ENCODE measurements at places on chromosomes 4 and X.

DNA sequence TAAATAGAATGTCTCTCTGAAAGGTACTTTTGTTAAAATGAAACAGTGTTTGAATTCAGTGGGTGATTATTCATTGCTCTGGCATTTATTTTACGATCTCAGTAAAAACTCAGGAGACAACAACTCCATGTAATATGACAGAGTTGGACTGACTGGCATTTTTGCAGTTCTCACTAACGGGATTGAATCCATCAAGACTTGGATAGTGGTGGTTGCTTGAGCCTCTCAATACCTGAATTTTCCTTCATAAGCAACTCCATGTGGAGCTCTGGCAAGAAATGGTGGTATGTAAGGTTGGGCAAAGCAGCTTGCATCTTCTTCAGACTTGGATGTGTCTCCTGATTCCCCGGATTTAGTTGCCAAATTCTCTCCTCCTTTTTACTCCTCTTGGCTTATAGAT, 72.7 kb downstream of the FRMPD4 start:
- DNase-seq = no peak

DNA sequence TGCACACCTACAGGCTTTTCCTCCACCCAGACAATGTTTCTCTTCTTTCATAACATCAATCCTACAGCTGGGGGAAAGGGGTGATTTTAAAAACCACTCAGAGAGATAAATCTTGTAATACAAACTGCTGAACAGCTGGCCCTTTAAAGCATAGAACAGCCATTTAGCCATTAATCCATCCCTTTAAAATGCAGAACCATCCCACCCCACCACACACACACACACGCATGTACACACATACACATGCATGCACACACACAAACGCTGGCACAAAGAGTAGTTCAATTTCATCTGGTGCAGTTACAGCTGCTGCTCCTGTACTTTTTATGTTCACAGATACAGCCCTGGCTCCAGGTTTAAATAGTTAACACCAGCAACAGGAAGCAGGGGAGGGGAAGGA, 426.1 kb downstream of the MID1IP1 start:
- DNase-seq = no peak

GRCh38 chr4:173534434-173534833, 4.4 kb upstream of the HAND2 start:
- no peak for DNase-seq

- DNase-seq = no peak
These were observed 29.6 kb upstream of the SCML1 start for GRCh38 chrX:17707731-17708130.

- DNase-seq = peak; percentile 19
These were observed at the start of gene SYTL4 for GRCh38 chrX:100731441-100732281. TSS of gene SYTL4 (minus strand) at chrX:100732121. CDS start at chrX:100702037, 30,084 bp downstream.

Measured in HT-29 (cell line).